NT2/D1 (cell line): ENCODE measurements at places on chromosomes 7 and 10.

- no peak for DNase-seq
These were observed 216.6 kb downstream of the MAD1L1 start for GRCh38 chr7:2016021-2016631.

GRCh38 chr7:133530682-133531081 lies 277.8 kb downstream of the EXOC4 start:
- no peak for DNase-seq

- DNase-seq: no peak
These were observed 143.8 kb downstream of the ZNF248 start for GRCh38 chr10:37713642-37714041.

GRCh38 chr10:24703700-24704099 lies 20.0 kb downstream of the ARHGAP21 start:
- no peak for DNase-seq

- DNase-seq: no peak
These were observed 1.6 kb downstream of the MSRB2 start for GRCh38 chr10:23096802-23097549.

DNA sequence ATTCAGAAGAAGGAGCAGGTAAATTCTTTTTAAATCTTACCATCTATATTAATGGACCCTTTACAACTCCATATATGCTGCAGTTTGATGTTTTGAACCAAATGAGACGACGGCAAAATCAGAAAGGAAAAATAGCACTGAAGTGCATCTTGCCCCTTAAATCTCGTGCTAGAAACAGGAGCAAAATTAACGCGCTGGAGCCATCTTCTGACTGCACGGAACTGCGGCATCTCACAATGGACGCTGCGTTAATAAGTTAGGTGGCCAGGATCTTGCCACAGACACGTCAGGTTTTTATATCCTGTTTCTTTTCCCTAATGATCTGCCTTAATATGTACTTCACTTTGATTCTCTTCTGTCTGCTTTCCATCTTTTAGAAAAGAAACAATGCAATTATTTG lies 354.5 kb downstream of the TFEC start:
- DNase-seq: no peak

DNA sequence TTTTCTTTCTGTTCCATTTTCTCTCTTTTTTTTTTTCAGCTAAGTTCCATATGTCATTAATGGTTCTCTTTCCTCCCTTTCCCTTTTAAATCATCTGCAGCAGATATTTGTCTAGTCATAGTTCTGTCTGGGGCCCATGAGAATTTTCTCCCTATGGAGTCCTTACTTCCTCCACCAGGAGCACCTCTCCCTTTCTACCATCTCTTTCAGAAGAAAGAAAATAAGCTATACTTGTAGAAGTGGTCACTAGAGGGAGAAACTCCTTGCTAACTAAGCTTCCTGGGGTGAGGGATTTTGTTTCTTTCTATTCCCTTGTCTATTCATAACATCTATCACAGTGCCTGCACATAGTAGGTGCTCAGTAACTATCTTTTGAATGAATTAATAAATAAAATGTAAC lies 230.2 kb upstream of the HPS1 start:
- peak; percentile 1 for DNase-seq

DNA sequence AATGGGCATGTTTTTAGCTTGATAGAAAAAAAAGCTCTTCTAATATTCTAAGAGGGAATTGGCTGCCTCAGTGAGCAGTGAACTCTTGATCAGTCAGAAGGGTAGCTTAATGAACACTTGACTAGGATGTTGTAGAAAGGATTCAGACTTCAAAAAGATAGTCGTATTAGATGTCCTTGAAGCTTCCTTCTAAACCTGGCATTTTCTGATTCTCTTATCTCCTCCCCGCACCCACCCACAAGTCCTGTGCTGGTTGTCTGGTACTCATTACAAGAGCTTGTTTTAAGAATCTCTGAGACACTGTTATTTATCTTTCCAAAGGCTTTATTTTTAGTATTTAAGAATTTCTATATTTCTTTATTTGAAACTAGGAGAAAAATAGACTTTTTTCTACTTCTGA lies 7.4 kb upstream of the SMIM30 start:
- DNase-seq: no peak

GRCh38 chr10:132187430-132188138 lies 836 bp downstream of the DPYSL4 start:
- no peak for DNase-seq

- DNase-seq: no peak
These were observed 8.3 kb downstream of the FAM204A start for GRCh38 chr10:118333871-118334270.

DNA sequence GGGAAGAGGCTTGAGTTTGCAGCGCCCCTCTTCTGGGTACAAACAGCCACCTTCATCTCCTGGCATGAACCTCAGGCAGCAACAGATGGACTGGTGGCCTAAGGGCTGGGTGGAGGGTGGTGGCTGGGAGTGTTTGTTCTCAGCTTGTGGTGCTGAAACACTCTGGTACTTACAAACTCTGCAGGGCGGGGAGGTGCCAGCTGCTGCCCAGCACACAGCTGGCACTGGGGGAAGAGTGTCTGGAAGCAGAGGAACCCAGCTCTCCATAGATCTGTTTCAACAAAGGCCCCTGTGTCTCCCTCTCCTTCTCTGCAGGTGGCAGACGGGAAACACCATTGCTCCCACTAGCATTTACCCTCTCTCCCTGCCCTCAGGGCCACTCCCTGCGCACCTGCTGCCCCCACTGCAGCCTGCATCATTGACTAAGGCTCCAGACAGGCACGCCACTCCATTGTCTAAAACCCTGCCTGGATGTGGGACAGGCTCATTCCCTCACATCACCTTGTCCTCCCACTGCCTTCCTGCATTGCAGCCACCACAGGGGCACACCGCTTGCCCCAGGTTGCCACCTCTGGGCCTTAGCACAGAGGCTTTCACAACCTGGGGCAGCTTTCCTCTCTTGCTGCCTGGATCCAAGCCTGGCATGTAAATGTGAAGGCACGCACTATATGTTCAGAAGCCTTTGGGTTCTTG lies 6.5 kb downstream of the ARHGAP22 start:
- DNase-seq: no peak

GRCh38 chr7:8823486-8823885 lies 390.1 kb downstream of the NXPH1 start:
- no peak for DNase-seq

- peak; percentile 63 for DNase-seq
These were observed 296.8 kb upstream of the CACNA2D1 start for GRCh38 chr7:82740246-82740848.

GRCh38 chr7:108515013-108515412 lies 10.9 kb downstream of the PNPLA8 start:
- no peak for DNase-seq

- DNase-seq: peak; percentile 63
These were observed 66.7 kb downstream of the ST7 start for GRCh38 chr7:117019786-117020590.

- no peak for DNase-seq
These were observed 1094.1 kb downstream of the DNAJB9 start for GRCh38 chr7:109663806-109664205.

GRCh38 chr7:14381306-14381705 lies 391.8 kb upstream of the ETV1 start:
- DNase-seq: no peak

DNA sequence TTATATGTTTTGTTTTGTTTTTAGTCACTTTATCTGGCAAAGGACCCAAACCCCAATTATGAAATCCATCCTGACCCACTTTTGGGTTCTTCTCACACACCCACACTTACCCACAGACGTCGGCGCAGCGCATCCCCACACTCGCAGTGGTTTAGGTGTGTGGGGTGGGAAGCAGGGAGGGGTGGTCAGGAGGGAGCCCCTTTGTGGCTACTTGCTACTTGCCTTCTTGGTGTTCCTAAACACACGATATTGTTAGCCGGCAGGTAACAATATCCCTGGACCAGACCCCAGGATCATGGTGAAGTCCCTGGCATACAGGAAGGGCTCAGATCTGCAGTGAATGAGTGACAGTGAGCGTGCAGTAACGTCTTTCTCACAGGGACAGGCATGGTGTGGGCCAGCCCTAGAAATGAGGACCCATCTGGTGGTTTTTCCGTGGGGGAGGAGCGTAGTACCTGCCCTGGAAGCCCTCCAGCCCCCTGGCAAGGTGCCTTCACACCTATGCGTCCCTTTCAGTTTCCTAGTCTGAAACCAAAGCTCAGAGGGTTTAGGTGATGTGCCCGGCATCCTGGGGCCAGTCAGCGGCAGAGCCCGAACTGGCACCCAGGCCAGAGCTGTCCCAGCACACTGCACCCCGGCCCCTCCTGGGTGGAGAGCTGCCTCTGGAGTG lies 4.4 kb downstream of the SPOCK2 start:
- no peak for DNase-seq

- DNase-seq: no peak
These were observed 657.8 kb downstream of the SORCS1 start for GRCh38 chr10:106506526-106507283.

- no peak for DNase-seq
These were observed 12.5 kb upstream of the KLHL7 start for GRCh38 chr7:23093111-23093510.

DNA sequence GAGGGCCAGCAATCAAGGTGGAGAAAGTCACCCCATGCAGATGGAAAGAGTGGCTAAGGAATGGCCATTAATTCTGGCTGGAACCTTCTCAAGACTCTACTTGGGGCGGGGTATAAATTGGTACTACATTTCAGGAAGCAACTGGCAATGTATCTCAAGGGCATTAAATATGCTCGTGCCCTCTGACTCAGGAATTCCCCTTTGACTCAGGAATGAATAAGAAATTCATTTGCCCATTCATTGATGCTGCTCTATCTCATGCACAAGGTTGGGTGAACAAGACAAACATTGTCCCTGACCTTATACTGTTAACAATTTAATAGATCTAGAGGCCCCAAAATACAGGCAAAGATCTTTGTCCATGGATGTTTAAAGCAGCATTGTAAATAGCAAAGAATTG lies 188.1 kb downstream of the MYOF start:
- no peak for DNase-seq

DNA sequence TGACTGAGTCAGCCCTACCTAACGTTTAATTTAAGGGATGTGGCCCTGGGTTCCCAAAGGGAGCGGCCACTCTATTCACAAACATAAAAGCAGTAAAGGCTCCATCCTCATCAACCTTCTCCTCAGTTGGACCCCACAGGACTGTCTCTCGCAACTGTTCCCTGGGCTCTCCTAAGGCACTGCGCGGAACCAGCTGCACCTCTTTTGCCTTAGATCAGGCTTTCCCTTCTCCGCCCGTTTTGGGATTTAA lies 689 bp upstream of the GTPBP4 start:
- no peak for DNase-seq

DNA sequence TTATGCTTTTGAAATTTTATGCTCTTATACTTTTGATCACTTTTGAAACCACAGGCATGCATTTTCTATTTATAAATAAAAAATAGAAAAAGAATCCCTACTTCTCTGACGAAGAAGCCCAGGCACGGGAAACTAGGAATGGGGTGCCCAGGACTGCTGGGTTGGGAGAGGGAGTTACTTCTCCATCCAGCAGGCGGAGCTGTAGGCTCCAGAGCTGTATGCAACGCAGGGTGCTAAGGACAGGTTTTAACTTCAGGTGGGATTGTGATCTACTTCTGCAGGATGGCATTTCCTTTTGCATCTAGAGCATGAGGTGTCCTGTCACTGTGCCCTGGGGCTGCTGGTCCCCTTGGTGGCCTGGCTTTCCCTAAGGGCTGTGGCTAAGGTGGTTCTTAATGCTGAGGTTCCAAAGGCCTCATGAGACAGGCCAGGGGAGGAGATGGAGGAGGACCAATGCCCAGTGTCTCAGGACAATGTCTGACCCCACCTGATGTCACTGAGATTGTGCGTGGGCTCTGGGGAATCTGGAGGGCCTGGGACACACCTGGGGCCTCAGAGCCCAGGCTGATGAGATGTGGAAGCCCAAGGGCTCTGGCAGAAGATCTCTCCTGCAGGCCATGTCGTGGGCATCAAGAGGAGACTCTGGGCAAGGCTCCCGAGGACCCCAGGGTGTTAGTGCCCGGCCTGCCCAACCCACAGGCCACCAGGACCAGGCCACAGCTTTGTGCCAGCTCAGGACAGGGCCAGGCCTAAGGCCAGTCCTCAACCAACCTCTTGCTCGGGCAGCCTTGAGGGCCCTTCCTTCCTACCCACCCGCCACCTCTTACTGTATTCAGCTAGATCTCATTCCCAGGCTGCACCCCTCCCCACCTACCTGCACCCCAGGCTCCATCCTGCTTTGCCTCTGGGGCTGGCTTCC lies 507 bp downstream of the CCDC201 start:
- peak; percentile 32 for DNase-seq
